ENCODE measurements at places on chromosomes 3 and 15. TPM values are rescaled to one million over a fixed set of nuclear protein-coding genes. Genes with fewer than 3 reads are reported as not detected.
A peak's percentile ranks its signal among the peaks of the same experiment; 100 is the strongest.

DNA sequence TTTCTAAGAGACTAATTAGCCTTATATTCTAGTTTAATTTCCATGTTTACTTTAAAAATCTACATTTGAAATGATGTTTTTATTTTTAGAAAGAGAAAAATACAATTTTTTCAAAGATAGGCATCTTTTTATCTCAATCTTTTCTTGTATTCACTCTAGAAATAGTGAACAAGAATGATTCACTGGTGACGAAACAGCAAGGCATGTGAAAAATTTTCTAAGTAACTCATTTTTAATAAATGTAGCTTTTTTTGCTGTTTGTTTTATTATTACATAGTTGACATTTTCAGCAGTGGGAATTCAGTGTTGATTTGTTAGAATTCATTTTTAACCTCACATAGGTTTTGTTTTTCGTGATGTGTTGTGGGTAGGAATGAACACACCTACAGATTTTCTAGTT, 1226.4 kb downstream of the NSUN3 start:
- DNase-seq, result peak; percentile 41

HEG1 gene
- 110 TPM for total RNA-seq

GRCh38 chr15:71469413-71469812, 340.9 kb upstream of the NR2E3 start:
- peak; percentile 30 for DNase-seq

- DNase-seq, result no peak
These were observed 40.5 kb downstream of the STT3B start for GRCh38 chr3:31573036-31573779.

CKMT1A gene
- total RNA-seq, result not detected

DNA sequence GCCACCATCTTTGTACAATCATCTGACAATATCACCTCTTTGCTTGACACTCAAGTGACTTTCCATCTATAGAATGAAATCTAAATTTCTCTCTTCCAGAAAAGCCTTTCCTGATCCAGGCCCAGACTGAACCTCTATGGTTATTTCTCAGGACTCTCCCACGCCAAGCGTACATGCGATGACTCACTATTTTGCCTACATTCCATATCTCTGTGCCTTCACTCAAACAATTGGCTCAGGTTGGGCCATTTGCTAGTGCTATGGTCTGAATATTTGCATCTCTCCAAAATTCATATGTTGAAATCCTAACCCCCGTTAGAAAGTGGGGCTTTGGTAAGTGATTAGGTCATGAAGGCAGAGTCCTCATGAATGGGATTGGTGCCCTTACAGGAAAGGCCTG, 43.9 kb downstream of the ST3GAL6 start:
- no peak for DNase-seq

ISL2 gene
- total RNA-seq, result 0.64 TPM

FGD5 gene
- total RNA-seq, result under 0.01 TPM

ENTPD3 gene
- total RNA-seq, result not detected

DNA sequence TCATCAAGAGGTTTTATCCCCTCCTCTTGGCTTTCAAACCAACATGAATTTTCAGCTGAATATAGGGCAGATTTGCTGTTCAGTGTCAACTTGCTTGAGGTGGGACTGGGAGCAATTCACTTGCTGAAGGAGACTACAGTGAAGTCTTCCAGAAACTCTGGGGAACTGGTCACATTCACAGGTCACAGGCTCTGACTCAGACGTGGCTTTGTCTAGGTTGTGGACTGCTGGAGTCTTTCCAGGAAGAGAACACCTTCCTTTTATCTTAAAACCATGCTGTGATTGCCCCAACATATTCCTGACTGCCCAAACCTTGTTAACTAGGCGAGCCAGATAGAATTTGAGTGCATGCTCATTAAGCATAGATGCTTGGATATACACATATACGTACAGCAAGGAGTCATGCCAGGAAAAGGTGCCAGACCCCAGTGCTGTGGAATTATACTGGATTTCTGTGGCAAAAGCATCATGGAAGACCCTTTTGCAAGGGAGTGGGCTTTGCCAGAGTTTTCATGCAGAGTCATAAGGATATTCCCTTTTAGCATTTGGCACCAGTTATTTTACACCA, 399.1 kb upstream of the TBL1XR1 start:
- no peak for DNase-seq

CRYBG3 gene
- total RNA-seq, result 22.9 TPM

GRCh38 chr15:99404454-99404853, 153.2 kb downstream of the LRRC28 start:
- no peak for DNase-seq

GRCh38 chr3:197222937-197223370, 75.5 kb downstream of the DLG1 start:
- DNase-seq, result no peak

DNA sequence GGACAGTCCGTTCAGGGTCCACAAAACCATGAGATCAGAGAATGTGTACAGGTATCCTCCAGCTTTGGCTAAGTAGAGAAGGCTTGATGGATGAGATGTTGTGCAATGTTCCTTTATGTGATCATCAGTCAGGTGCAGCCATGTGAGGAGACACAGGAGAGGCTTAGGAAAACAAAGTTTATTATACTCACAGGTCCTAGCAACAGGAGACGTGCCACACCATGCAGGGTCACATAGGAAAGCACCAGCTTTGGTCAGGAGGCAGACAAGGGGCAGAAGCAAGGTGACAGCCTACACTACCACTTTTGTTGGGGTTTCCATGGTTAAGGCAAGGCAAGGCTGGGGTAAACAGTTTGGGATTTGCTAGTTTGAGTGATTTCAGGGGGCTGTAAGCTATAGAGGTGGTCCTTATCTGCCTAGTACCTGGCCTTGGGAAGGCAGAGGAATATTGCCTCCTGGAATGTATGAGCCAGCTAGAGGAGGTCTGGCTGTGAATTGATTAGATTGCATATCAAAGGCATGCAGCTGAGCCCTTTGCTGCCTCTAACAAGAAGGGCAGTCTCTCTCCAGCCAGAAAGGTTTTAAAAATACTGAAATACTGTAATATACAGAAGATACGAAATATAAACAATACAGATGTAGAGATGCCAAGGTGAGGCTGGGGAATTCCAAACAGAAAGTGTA, 248.6 kb downstream of the RYR3 start:
- DNase-seq, result no peak

Data from fibroblast of villous mesenchyme (primary cell).